Kidney glomerular epithelial cell (primary cell): ENCODE measurements at places on chromosomes 1 and 21.

GRCh38 chr1:114551400-114551799 is 30.0 kb downstream of the BCAS2 start:
- no peak for DNase-seq

GRCh38 chr1:156944848-156945247 is 24.4 kb downstream of the LRRC71 start:
- DNase-seq = no peak

DNA sequence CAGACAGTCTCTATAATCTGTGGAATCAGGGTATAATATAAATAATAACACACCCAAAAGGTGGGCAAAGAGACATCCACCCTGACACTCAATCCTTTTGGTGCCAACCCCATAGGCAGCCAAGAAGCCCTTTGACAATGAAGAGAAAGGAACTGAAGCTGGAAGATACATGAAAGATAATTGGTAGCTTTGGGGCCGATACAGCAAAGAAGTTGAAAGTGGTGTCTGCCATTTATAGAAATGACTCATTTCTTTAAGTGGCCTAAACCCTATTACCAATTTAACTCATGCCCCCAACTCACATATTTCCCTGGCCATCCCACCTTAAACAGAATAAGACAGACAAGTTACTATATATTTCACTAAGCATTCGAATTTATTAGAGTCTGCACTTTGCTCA is 167.0 kb downstream of the ZC3H11B start:
- no peak for DNase-seq

DNA sequence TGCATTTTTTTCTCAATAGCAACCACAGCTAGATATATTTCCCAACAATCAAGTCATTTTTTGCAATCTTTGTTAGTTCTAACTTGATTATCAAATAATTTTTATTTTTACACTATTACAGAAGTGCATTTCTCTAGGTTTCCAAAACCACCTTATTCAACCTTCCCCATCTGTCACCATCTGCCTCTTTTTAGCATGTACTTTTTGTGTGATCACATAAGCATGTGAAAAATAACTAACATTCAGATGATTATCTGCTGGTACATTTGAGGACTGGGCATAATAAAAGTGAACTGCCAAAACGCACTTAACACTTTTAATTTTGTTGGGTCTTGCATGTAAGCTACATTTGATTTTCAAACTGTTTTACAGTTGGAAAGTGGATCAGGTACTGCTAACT is 291.5 kb downstream of the AKT3 start:
- no peak for DNase-seq

DNA sequence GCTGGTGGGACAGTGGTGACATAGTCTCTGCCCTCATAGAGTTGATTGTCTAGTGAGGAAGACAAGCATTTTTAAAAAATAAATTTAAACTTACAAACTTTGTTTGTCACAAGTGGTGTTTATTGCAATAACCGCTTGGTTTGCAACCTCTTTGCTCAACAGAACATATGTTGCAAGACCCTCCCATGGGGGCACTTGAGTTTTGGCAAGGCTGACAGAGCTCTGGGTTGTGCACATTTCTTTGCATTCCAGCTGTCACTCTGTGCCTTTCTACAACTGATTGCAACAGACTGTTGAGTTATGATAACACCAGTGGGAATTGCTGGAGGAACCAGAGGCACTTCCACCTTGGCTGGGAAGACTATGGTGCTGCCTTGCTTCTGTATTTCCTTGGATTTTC is 58.4 kb downstream of the LAMC2 start:
- DNase-seq = no peak

DNA sequence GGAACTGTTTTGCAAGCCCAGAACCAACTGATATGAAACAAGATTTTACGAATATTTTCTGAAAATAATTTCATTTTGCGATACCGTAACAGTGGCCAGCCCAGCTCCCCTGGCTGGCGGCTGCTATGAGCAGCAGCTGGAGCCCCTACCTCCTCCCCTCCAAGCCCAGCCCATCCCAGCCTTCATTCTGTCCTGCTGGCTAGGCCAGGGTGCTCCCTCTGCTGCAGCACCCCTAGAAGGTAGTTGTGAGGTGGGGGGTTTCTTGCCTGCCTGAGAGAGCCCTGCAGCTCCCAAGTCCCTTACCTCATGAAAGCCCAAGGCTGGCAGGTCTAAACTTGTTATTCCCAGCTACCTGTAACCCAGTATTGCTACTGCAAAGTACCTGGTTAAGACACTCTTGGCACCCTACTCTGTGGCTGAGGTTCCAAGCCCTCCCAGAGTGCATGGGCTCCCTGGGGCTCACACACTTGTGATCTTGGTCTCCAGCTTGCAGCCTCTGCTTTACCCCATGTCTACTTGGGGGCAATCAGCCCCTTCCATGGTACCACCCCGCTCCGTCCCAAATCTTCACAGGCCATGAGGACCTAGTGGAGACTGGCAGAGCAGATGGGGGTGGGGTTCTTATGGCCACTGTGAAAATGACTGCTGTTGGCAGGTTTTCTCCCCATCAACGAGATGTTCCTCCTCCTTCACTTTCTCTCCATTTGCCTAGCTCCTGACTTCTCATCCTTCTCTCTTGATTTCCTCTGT is 239.8 kb downstream of the TRABD2B start:
- no peak for DNase-seq

DNA sequence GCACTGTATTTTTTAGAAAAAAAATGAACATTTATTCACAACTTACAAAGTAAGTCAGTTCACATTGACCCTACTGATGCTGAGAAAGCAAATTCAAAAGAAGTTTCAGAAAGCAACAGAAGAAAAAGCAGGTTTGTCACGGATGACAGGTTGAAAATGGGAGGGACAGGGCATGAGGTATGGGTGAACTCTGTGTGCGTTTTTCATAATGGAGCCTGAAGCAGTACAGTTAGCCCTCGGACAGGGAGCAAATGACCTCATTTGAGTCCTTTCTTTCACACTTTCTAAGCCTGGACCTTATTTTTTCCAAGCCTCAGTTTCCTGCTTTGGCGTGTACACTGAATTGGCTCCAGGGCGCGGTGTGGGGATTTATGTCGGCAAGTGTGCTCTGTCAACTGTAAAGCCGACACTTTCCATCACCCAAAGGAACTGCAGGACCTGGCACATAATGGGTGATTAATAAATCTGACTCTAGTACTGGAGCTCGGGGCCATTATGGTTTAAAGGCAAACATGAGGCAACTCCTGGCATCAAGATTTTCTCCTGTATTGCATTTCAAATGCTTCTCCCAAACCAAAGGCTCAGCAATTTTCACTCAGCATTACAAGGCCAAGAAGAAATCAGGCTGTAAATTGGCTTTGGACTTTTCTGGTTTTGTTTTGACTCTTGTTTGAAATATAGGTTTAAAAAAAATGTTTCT is 345.5 kb upstream of the DUSP10 start:
- peak; percentile 37 for DNase-seq

DNA sequence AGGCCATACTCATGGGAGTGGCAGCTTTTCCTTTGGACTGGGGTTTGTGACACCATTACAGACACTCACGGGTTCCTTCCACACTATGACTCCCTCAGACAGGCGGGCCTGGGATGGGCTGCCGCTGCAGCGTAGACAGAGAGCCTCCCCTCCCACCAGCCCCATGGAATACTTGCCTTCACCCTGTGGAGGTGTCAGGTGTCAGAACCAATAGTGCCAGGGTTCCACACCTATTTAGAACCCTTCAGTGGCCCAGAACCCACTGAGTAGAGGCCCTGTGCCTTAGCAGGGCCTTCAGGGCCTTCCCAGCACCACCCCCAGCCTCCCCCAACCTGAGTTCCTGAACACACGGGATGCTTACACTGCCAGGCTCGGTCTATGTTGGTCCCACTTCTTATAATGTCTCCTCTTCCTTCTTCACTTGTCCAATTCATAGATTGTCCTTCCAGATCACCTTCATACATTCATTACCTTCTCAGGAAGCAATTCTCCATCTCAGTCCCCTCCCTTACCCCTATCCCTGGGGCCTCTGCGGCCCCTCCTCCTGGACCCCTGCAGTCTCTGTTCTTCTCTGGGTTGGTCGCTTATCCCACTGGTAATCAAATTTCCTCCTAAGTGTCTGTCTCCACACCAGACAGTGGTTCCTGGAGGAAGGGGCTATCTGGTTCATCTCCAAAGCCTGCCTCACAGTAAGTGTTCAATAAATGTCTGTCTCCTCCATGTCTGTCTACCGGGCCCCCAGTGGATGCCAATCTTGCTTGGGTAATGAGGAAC is 1.4 kb upstream of the RHBG start:
- no peak for DNase-seq

DNA sequence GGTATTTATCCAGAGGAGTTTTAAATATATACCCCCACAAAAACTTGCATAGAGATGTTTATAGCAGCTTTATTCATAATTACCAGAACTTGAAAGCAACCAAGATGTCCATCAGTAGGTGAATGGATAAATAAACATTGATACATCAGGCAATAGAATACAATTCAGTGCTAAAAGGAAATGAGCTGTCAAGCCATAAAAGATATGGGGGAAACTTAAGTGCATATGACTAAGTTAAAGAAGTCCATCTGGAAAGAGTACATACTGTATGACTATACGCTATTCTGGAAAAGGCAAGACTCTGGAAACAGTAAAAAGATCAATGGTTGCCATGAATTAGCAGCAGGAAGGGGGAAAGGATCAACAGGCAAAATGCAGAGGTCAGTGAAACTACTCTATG is 366.7 kb downstream of the HHIPL2 start:
- no peak for DNase-seq

DNA sequence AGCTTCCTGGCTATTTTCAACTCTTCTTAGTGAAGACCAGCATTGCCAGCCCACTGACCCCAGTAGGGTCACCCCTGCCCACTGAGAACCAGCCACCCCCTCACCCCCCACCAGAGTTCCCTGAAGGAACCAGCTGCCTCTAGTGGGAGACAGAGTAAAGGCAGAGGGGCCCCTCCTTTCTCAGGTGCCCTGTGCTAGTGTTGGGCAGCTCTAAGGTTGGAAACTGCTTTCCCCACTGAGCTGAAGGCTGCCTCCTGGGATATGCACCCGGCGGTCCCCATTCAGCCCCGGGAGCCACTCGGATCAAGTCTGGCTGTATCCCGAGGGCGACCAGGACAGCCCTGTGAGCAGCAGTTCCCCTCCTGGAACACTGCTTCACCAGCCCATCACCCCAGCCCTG is 111.0 kb downstream of the PGBD5 start:
- DNase-seq = no peak

GRCh38 chr21:21290751-21291150 is 292.5 kb downstream of the NCAM2 start:
- no peak for DNase-seq

GRCh38 chr21:37088186-37088735 is 15.2 kb downstream of the TTC3 start:
- DNase-seq = no peak

DNA sequence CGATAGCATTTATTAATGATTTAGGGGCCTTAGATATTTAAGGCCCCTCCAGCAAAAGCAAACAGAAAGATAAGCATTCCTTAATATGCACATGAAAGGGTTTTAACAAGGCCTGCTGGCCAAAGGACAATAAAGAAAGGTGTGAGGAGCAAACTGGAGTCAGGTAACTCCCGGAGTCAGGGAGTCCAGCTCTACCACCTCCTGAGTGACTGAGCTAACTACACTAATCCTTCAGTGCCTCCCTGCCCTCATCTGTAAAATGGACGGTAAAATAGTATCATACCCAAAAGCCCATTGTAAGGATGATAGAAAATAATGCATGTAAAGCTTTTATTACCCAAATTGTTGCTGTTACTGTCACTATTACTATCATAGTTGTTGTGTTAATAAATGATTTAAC is 161.7 kb downstream of the SIPA1L2 start:
- DNase-seq = no peak

DNA sequence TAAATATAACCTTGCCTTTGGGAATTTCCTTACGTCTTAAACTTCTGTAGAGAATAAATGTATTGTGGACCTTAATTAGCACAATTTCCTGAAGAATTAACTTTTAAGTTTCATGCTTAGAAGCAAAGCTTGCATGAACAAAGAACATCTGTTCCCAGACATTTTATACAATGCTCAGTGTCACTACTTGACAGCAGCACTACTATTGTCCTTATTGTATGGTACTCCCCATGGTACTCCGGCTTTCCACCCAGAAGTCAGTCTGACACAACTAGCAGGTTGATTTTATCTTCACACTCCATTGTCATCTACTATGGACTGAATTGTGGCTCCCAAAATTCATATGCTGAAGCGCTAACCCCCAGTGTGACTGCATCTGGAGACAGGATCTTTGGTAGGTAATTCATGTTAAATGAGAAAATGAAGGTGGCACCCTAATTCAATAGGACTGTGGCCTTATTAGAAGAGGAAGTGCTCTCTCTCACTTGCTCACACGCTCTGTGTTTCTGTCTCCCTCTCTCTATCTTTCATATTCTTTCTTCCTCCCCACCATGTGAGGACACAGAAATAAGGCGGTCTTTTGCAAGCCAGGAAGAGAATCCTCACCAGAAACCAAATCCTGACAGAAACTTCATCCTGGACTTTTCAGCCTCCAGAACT is 10.7 kb upstream of the OR2B11 start:
- no peak for DNase-seq

- DNase-seq = no peak
These were observed 7.1 kb upstream of the UBXN10 start for GRCh38 chr1:20178634-20179370.

- no peak for DNase-seq
These were observed 18.3 kb downstream of the SPSB1 start for GRCh38 chr1:9311029-9311428.

GRCh38 chr1:156484480-156485058 is 16.0 kb downstream of the MEF2D start:
- DNase-seq = no peak

DNA sequence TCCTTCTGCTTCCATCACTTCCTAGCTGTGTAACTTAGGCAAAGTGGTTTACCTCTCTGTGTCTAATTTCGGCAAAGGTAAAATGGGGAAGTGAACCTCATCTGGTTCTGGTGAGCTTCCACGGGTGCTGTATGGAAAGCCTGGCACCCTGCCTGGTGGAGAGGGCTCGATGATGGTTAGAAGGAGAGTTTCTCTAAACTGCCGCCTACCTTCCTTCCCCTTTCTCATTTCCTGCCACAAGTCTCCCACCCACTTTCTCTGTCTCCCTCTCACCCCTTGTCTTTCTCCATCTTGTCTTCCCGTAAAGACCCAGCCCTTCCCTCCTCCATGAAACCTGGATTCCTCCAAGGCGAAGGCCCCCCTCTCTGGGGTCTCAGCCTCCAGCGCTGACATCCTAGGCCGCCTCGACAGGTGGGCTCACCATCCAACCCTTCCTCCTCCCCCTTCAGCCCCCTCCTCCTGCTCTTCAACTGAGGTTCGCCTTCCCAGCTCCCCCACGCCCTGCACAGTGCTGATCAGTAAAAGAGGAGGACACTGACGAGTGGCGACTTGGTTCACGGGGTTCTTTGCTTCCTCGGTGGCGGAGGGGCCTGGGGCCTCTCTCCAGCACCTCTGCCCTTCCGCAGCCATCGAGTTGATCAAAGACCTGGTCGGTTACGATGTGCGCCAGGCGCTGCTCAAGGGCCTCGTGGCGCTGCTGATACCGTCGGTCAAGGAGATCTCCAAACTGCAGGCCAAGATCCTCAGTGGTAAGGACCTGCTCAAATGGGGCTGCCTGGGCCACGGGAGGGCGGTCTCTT is 7.3 kb downstream of the RNU5D-1 start:
- DNase-seq = no peak

DNA sequence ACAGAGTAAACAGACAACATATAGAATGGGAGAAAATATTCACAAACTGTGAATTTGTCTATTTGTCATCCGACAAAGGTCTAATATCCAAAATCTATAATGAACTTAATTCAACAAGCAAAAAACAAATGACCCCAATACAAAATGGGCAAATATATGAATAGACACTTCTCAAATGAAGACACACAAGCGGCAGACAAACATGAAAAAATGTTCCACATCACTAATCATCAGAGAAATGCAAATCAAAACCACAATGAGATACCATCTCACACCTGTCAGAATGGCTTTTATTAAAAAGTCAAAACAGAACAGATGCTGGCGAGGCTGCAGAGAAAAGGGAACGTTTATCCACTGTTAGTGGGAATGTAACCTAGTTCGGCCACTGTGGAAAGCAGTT is 72.7 kb downstream of the SMYD3 start:
- no peak for DNase-seq
